ENCODE measurements at places on chromosomes 3 and 15. TPM values are rescaled to one million over a fixed set of nuclear protein-coding genes. Genes with fewer than 3 reads are reported as not detected.

DNA sequence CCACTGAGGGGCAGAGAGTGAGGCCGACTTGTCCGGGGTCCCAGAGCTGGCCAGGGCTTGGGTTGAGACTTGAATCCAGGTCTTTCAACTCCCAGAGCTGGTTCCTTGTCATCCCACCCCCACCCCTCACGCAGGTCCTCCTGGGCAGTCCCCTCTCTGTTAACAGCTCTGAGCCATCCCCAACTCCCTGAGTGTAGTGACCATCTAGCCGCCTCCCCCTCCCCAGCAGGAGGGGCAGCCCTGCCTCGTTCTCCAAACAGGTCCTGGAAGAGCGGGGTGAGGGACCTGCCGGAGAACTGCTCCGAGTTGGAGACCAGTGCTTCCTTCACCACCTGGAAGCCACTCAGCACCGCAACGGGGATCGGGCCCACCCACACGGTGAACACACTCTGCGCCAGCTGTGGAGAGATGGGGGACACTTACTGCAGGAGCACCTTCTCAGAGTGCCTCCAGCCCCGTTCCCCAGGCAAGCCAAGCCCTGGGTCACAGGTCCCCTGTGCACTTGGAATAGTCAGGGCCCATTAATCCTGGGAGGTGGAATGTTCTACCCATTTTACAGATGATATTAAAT is 24.4 kb upstream of the PARL start:
- DNase-seq: no peak

GRCh38 chr3:65915477-65915876 is 123.2 kb downstream of the MAGI1 start:
- DNase-seq: no peak

GRCh38 chr3:19541284-19541683 is 392.7 kb downstream of the EFHB start:
- DNase-seq: no peak

DNA sequence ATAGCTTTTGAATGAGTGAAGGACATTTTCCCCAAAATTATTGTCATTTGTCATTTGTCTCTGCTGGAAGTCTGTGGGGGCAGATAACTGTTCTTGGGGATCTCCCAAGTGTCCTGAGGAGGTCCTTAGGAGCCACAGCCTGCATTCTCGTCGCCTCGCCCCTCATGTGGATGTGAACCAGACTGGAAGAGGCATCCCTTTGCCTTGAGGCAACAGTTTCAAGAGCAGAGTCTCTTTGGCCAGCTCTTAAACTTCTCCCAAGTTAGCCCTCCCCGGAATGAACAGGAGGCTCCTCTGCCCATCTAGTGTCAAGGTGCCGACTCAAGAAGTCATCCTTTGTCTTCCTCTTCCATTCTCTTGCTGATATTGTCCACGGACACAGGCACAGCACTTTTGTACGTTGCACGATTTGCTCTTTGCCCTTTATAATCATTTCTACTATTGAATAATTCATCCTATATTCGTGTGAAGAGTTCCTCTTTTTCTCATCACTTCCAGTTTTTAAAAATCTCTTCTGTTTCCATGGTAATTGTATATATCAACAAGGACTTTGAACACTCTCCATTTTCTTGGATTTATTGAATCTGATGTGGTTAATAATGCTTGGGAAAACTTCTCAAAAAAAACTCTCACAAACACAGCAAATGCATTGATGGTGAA is 40.8 kb upstream of the CD47 start:
- no peak for DNase-seq

- no peak for DNase-seq
Measured at GRCh38 chr3:197007296-197007940, 22.2 kb downstream of the MELTF start.

DNA sequence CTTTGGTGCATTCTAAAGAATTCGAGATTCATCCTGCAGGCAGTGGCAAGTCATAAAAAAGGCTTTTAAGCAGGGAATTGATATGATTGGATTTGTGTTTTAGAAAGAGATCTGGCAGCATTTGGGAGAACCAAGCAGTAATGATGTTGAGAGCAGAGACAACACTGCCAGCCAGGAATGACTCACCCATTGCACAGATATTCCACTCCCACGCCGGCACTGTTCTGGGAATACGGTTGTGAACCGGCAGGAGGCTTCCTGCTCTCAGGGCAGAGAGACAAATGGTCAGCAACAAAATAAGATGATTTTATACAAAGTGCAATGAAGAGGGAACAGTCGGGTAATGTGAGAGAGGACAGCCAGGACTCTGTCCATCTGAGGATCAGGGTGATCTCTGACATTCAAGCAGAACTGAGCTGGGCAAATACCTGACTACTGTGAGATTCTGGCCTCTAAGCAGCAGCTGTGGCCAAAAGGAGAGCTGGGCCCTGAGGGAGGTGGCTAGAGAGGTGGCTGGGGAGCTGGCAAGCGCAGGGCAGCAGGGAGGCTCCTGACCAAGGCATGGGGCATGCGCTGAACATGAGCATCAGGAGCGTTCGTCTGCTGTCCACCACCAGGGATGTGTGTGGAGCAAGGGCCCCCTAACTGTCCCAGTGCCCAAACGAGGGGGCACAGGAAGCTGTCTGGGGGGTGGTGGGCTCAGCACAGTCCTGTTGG is 56.1 kb upstream of the PLXNA1 start:
- DNase-seq: peak; percentile 76

GRCh38 chr15:61742591-61742990 is 317.7 kb downstream of the VPS13C start:
- peak; percentile 39 for DNase-seq

DNA sequence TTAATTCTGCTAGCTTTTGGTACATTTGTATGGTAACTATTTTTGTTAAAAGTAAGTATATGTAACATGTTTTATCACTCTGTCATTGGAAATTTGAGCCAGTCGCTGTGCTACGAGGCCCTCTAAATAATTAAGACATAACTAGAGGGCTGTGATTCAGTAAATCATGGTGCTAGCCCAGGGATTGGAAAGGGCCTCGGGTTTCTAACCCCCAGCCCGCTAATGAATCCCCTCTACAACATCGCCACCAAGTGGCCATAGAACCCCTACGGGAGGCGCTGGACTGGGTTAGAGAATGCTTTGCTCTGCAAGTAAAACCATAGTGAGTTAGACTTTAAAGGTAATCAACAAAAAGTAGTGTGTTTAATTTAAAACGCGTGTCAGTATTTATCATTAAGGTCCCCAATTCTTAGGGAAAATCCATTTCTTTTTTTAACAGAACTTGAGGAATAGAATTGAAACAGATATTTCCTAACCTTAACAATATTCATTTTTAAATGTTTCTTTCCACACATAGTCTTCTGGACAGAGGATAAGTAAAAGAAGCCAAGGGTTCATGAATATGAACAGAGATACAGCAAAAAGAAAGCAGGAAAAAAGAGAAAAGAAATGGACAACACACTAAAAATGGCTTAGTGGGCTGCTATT is 744.7 kb downstream of the EPHA3 start:
- peak; percentile 76 for DNase-seq

DNA sequence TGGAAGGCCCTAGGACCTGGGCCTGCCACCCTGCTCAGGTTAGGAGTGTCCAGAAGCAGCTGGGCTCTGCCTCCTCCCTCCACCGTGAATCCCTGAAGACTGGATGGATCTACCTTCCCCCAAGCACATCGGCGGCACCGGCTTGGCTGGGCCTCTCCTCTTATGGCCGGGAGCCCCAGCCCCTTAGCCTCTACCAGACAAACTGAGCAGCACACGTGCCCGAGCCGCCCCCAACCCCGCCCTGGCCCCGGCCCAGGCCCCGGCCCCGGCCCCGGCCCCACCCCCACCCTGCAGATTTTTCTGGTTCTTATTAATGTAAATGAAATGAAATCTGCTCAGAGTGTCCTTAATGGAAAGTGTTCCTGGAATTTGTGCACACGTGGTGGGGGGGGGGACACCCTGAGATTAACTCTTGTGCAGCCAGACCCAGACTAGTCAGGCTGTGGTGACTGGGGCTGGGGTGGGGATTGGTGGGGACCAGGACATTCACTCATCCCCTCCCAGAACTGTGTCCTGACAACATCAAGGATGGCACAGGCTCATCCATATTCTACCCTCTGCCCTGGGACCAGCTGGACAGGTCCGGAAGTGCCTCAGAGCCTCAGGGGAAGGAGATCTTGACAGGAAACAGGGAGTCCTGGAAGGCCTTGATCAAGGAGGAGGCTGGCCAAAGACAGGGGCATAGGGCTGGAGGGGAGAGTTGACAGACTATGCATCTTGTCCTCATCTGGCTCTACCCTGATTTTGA is 30.9 kb upstream of the SEMA3F start:
- DNase-seq: no peak

GRCh38 chr3:61094608-61095007 is 156.6 kb downstream of the FHIT start:
- DNase-seq: peak; percentile 6

DNA sequence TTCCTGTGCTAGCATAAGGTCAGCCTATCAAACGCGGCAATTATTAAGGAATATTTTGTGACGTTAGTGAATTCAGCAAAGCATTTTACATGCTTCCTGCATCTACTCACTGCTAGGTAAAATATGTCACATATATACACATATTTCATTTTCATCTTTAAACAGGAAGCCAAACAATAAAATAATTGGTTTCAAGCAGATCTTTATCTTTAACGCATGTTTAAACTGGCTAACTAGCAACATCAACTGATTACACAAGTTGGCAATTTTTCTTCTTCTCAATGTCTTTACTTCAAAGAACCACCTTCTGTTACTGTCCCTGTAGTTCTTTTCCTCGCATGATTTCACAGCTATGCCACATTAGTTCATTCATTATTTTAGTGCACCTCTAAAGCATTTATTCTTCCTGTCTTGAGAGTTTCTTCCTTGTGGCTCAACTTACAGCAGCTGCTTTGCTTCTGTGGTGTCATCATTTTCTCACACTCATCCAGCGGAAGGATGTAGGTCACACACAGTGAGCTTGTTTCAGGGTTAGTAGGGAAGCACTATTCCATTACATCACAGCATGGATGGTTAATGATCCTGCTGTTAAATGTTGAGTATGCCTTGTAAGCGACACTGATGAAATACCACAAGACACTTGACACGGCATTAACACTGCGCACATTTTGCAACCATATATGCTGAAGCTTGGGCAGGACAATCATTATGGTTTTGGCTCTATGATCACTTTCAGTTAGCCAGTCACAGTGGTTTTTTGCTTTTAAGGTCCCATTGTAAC is 2.3 kb upstream of the BCHE start:
- DNase-seq: no peak

DNA sequence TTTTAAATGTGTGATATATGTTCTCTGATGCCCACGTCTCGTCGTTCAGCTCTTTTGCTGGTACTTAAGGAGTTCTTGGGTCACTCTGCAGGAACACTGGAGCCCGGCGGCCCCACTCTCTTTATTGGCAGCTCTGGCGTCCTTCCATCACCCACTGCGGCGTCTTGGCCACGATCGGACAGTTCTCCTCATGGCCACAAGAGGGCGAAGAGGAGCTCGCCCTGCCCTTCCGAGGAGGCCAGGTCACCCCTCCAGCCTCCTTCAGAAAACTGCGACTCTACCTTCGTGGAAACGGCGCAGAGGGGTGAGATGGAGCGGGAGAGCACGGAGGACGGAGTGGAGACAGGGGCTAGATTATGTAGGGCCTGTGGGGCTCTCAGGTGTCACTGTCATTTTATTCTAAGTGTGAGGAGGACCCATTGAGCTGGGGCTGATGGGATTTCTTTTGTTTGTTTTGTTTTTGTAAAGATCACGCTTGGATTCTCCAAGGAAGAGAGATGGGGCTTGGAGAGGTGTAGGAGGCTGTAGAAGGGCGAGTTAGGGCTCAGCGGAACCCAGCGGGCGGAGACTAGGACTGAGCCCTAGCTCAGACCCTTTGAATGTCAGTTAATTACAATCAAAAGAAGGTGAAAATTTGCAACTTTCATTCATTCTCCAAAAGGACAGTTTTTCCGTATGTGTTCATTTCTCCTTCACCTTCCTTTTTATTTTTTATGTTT is 28.0 kb upstream of the GABRA5 start:
- peak; percentile 25 for DNase-seq

The WNT5A gene
- 21.8 TPM for total RNA-seq

The FANCD2OS gene
- not detected for total RNA-seq

The LRRN1 gene
- not detected for total RNA-seq

The CEMIP gene
- 3.1 TPM for total RNA-seq

The COL6A5 gene
- total RNA-seq: not detected

The ATP13A4 gene
- total RNA-seq: not detected

The KBTBD13 gene
- total RNA-seq: not detected

The SLC12A1 gene
- total RNA-seq: not detected

The FETUB gene
- not detected for total RNA-seq
